Muscle of leg (tissue), 16 donors: ENCODE measurements at places on chromosomes 6 and 20. TPM values are rescaled to one million over a fixed set of nuclear protein-coding genes. Genes with fewer than 3 reads are reported as not detected.

- H3K36me3 ChIP-seq = no peaks in the 10 kb centered on the region
- no peak overlapping the region for H3K4me3 ChIP-seq
- no peak overlapping the region for H3K27ac ChIP-seq
- no peaks in the 10 kb centered on the region for H3K4me1 ChIP-seq
Measured at GRCh38 chr6:149884215-149884614, 13.7 kb downstream of the RAET1E start.

GRCh38 chr20:33411242-33411641, 9.9 kb upstream of the CDK5RAP1 start:
- H3K27me3 ChIP-seq = no peaks in the 10 kb centered on the region
- no peak overlapping the region for H3K27ac ChIP-seq
- H3K4me3 ChIP-seq = no peak overlapping the region
- no peaks in the 10 kb centered on the region for H3K4me1 ChIP-seq

GRCh38 chr20:44480097-44480496, 4.4 kb downstream of the TTPAL start:
- H3K27me3 ChIP-seq = no peaks in the 10 kb centered on the region
- H3K27ac ChIP-seq = no peak overlapping the region
- H3K4me3 ChIP-seq = no peak overlapping the region
- H3K4me1 ChIP-seq = peaks cover 9% of the 10 kb centered on the region

- DNase-seq = no peak
- H3K27me3 ChIP-seq = no peaks in the 10 kb centered on the region
- H3K36me3 ChIP-seq = no peaks in the 10 kb centered on the region
- H3K4me1 ChIP-seq = peaks cover 9% of the 10 kb centered on the region
- no peak overlapping the region for H3K27ac ChIP-seq
- no peak overlapping the region for H3K4me3 ChIP-seq
Measured at GRCh38 chr20:45353746-45354145, 5.5 kb upstream of the SDC4 start.

- peaks cover 15% of the 10 kb centered on the region for H3K4me1 ChIP-seq
- no peak overlapping the region for H3K27ac ChIP-seq
- DNase-seq = peak; percentile 45
Measured at GRCh38 chr6:13485923-13486562, 1.4 kb downstream of the GFOD1 start.

GRCh38 chr20:10547276-10548114, 112.4 kb downstream of the SLX4IP start:
- no peak overlapping the region for H3K4me3 ChIP-seq
- H3K27ac ChIP-seq = no peak overlapping the region
- peaks cover 12% of the 10 kb centered on the region for H3K4me1 ChIP-seq
- no peaks in the 10 kb centered on the region for H3K27me3 ChIP-seq
- DNase-seq = no peak
- no peaks in the 10 kb centered on the region for H3K36me3 ChIP-seq

- H3K36me3 ChIP-seq = no peaks in the 10 kb centered on the region
- no peak for DNase-seq
- H3K27ac ChIP-seq = no peak overlapping the region
- no peak overlapping the region for H3K4me3 ChIP-seq
Measured at GRCh38 chr20:42974347-42974746, 215.4 kb downstream of the PTPRT start.

DNA sequence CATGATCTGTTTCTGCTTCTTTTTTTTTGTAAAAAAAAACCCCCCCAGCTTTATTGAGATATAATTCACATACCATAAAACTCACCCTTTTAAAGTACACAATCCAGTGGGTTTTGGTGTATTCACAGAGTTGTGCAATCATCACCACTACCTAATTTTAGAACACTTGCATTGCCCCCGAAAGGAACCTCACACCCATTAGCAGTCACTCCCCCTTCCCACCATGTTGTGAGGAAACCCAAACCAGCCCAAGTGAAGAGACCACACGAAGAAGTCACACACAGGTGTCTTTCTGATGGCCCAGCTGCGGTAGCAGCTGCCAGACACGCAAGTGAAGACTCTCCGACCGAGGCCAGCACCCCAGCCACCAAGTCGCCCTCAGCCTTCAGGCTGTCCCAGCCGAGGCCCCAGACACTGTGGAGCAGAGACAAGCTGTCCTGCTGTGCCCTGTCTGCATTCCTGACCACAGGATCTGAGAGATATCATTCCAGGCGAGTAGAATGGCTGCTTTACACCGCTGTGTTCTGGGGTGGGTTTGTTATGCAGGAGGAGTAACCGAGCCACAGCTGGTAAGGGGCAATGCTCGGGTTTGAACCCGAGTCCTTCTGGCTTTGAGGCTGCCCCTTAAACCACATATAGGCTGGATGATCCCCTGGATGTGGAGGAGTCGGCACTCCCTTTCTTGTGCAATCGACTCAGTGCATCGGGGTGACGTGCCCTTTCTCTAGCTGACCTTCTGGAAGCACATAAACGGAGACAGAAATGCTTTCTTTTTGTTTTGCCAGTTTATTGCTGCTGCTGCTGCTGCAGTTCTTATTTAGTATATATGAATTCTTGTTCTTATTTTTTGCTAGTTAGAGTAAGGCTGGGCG, 59.1 kb upstream of the PTPN1 start:
- no peak for DNase-seq
- no peaks in the 10 kb centered on the region for H3K36me3 ChIP-seq
- H3K4me1 ChIP-seq = peaks cover 17% of the 10 kb centered on the region
- H3K27ac ChIP-seq = no peak overlapping the region
- H3K27me3 ChIP-seq = peaks cover 5% of the 10 kb centered on the region
- H3K4me3 ChIP-seq = no peak overlapping the region

- H3K4me3 ChIP-seq = no peak overlapping the region
- H3K27me3 ChIP-seq = no peaks in the 10 kb centered on the region
- peak overlapping the region; percentile 72 for H3K27ac ChIP-seq
- no peaks in the 10 kb centered on the region for H3K4me1 ChIP-seq
Measured at GRCh38 chr6:140202964-140203515, 828.6 kb upstream of the CITED2 start.

DNA sequence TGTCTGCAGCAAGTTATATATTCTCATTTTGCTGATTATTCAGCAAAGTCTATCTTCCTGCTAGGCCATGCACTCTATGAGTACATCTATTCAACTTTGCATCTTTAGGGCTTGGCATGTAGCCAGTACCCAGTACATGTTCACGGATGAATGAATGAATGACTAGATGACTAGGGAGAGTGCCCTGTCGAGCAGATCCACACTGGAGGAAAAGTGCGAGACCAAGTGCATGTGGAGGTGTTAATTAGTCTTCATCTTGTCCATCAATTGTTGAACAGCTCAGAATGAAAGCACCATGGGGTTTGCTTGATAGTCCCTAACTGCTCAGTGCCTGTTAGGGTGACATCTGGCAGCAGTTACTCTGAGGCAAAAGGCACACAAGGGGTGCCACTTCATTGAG, 30.4 kb downstream of the TM9SF4 start:
- H3K4me1 ChIP-seq = no peaks in the 10 kb centered on the region
- peaks cover 90% of the 10 kb centered on the region for H3K36me3 ChIP-seq
- no peak for DNase-seq
- H3K27me3 ChIP-seq = no peaks in the 10 kb centered on the region
- no peak overlapping the region for H3K27ac ChIP-seq

DNA sequence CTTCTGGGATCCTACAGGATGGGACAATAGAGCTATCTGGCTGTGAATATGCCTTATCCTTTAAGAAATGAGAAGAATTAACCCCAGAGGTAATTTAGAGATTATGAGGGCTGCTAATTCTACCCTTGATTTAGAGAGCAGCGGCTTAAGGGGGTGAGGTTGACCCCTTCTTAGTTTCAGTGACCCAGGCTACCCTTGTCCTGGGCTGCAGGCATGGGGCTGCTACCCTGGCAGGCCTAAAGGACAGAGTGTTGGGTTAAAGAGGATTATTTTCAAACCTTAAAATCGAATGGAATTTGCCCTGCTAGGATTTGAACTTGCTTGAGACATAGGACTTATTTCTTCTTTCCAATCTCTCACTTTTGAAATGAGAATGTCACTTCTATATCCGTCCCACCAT, 1343.4 kb downstream of the HACE1 start:
- no peaks in the 10 kb centered on the region for H3K36me3 ChIP-seq
- H3K27me3 ChIP-seq = no peaks in the 10 kb centered on the region
- no peak for DNase-seq
- H3K4me3 ChIP-seq = no peak overlapping the region

- H3K27ac ChIP-seq = no peak overlapping the region
- no peaks in the 10 kb centered on the region for H3K27me3 ChIP-seq
- H3K4me3 ChIP-seq = no peak overlapping the region
- peaks cover 9% of the 10 kb centered on the region for H3K4me1 ChIP-seq
Measured at GRCh38 chr6:38375341-38375740, 264.4 kb downstream of the BTBD9 start.

DNA sequence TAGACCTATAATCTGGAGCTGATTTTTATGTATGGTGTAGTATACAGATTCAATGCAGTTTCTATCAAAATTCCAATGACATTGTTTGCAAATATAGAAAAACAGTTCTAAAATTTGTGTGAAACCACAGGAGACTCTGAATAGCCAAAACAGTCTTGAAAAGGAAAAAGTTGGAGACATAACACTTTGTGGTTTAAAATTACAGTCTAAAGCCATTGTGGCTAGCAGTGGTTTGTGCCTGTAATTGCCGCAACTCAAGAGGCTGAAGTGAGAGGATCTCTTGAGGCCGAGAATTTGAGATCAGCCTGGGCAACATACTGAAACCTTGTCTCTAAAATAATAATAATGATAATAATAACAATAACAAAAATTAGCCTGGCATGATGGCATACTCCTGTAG, 213.7 kb downstream of the CDKAL1 start:
- H3K4me3 ChIP-seq = no peak overlapping the region
- H3K36me3 ChIP-seq = no peaks in the 10 kb centered on the region
- DNase-seq = no peak
- H3K27me3 ChIP-seq = no peaks in the 10 kb centered on the region
- no peak overlapping the region for H3K27ac ChIP-seq
- no peaks in the 10 kb centered on the region for H3K4me1 ChIP-seq

DNA sequence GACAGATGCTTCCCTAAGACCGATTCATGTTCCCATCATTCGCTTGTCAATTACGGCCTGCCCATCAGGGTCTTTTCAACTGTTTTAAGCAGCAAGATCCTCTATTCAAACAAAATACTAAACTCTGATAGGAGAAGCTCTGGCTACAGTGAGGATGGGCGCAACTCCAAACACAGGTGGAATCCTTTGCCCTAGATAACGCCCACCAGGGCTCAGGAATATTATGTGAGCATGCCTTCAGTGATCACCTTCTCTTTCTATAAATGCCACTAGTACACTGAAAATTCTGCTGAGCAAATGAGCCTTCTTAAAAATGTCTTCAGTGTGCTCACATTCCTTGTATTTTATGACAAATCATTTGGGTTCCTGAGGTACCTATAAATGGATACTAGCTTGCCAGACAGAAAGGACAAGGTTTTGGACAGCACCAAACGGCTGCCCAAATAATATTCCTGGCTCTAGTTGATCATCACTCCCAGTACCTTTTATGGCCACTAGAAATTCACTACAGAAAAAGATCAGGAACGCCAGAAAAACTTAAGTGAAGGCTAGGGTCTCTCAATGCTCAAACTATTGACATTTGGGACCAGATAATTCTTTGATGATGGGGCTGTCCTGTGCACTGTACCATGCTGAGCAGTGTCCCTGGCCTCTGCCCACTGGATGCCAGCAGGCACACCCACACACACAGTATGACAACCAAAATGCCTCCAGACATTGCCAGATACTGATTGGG, 13.1 kb downstream of the ZNF217 start:
- peak overlapping the region; percentile 64 for H3K27ac ChIP-seq
- DNase-seq = no peak
- no peak overlapping the region for H3K4me3 ChIP-seq
- peaks cover 51% of the 10 kb centered on the region for H3K36me3 ChIP-seq
- H3K27me3 ChIP-seq = no peaks in the 10 kb centered on the region
- peaks cover 14% of the 10 kb centered on the region for H3K4me1 ChIP-seq

GRCh38 chr6:116287689-116288282, 8.1 kb upstream of the TSPYL1 start:
- no peak overlapping the region for H3K27ac ChIP-seq
- H3K4me3 ChIP-seq = no peak overlapping the region
- no peaks in the 10 kb centered on the region for H3K4me1 ChIP-seq
- no peaks in the 10 kb centered on the region for H3K27me3 ChIP-seq

GRCh38 chr20:31759836-31760518, 20.9 kb downstream of the TPX2 start:
- H3K36me3 ChIP-seq = peaks cover 3% of the 10 kb centered on the region
- H3K4me3 ChIP-seq = no peak overlapping the region
- no peaks in the 10 kb centered on the region for H3K4me1 ChIP-seq
- H3K27me3 ChIP-seq = no peaks in the 10 kb centered on the region

- no peaks in the 10 kb centered on the region for H3K27me3 ChIP-seq
- H3K36me3 ChIP-seq = peaks cover 16% of the 10 kb centered on the region
- H3K27ac ChIP-seq = no peak overlapping the region
- peaks cover 6% of the 10 kb centered on the region for H3K4me1 ChIP-seq
Measured at GRCh38 chr6:112193535-112194051, 60.8 kb downstream of the LAMA4 start.

DNA sequence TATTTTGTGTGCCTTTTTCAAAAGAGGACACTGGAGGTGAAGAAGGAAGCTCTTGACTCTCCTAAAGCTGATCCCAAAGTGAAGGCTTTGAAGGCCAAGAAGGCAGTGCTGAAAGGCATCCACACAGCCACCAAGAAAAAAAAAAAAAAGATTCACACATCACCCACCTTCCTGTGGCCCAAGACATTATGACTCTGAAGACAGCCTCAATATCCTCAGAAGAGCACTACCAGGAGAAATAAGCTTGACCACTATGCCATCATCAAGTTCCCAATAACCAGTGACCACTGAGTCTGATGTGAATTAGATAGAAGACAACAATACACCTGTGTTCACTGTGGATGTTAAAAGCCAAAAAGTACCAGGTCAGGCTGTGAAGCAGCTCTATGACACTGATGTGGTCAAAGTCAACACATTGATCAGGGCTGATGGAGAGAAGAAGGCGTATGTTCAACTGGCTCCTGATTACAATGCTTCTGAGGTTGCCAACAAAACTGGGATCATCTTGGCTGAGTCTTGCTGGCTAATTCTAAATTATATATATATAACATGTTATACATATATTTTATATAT, 59.4 kb downstream of the PLCG1 start:
- H3K36me3 ChIP-seq = peaks cover 7% of the 10 kb centered on the region
- no peaks in the 10 kb centered on the region for H3K4me1 ChIP-seq
- H3K4me3 ChIP-seq = no peak overlapping the region
- no peak overlapping the region for H3K27ac ChIP-seq
- no peaks in the 10 kb centered on the region for H3K27me3 ChIP-seq
- DNase-seq = no peak

DNA sequence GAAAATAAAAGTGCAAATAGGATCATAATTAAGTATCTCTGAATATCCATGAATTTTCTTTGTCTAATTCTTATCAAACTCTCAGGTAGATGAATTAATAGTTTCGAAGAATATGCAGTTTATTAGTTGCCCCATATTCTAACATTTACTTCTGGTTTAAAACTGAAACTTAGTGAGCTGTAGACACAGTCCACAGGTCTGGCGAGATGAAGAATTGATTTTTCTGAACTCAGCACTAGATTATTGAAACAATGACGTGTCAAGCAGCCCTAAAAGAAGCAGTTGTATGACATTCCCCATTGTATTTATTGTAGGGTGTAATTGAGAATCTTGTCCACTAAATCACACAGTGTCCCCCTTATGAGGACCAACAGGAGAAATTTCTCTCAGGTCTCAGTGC, 407.1 kb downstream of the GRIK2 start:
- no peaks in the 10 kb centered on the region for H3K36me3 ChIP-seq
- H3K27me3 ChIP-seq = no peaks in the 10 kb centered on the region
- H3K27ac ChIP-seq = no peak overlapping the region
- H3K4me3 ChIP-seq = no peak overlapping the region

GMPR gene
- 27.0 TPM for total RNA-seq

BICRAL gene
- 8.1 TPM for total RNA-seq

WFDC5 gene
- total RNA-seq = not detected

CST4 gene
- total RNA-seq = not detected

SESN1 gene
- 47.3 TPM for total RNA-seq

SMPD2 gene
- total RNA-seq = 5.9 TPM

CYP39A1 gene
- total RNA-seq = 2.9 TPM

CCDC170 gene
- total RNA-seq = 1.2 TPM

ACOT13 gene
- total RNA-seq = 21.0 TPM

SAMD3 gene
- 0.71 TPM for total RNA-seq

OPRM1 gene
- not detected for total RNA-seq

PLCB1 gene
- total RNA-seq = 10.4 TPM
